ENCODE measurements at places on chromosomes 7 and 10. TPM values are rescaled to one million over a fixed set of nuclear protein-coding genes. Genes with fewer than 3 reads are reported as not detected.

The CTNNA3 gene
- not detected for total RNA-seq

The UFSP1 gene
- total RNA-seq, result 1.8 TPM

The HOXA7 gene
- not detected for total RNA-seq

- no peak for DNase-seq
These were observed 334.1 kb upstream of the C7orf33 start for GRCh38 chr7:148256433-148256832.

GRCh38 chr10:43739161-43739560 lies 90.5 kb upstream of the ZNF32 start:
- no peak for DNase-seq

- no peak for DNase-seq
These were observed 7.7 kb downstream of the CREB3L2 start for GRCh38 chr7:137994216-137994615.

GRCh38 chr10:128068398-128069285 lies 57.6 kb downstream of the MKI67 start:
- DNase-seq, result no peak

GRCh38 chr10:17286562-17287550 lies 58.8 kb downstream of the VIM start:
- no peak for DNase-seq
